Epithelial cell of proximal tubule (primary cell): ENCODE measurements at places on chromosomes 1 and 21. TPM values are rescaled to one million over a fixed set of nuclear protein-coding genes. Genes with fewer than 3 reads are reported as not detected.

GRCh38 chr1:231724041-231724440, 97.5 kb downstream of the DISC1 start:
- no peak for DNase-seq

Gene CCDC181
- total RNA-seq: 2.0 and 3.5 TPM in 2 replicates

GRCh38 chr1:154485106-154485505, 16.9 kb upstream of the TDRD10 start:
- no peak for DNase-seq

Gene WNT3A
- total RNA-seq: not detected in 2 replicates

DNA sequence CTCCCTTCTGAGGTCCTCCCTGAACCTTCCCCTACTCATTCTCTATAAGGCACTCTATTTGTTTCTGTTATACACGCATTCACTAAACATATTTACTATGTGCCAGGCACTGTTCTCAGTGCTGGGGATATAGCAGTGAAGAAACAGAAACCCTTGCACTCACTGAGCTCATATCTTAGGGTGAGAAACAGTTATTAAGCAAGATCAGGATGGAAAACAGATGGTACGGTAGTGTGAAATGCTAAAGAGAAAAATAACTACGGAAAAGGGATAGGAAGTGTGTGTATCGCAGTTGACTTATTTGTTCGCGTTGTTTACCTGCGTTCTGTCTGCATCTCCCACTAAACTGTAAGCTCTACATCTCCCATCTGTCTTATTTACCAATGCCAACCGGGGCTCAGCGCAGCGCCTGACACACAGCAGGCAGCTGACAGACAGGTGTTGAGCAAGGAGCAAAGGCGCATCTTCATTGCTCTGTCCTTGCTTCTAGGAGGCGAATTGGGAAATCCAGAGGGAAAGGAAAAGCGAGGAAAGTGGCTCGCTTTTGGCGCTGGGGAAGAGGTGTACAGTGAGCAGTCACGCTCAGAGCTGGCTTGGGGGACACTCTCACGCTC, 572 bp downstream of the CYB5RL start:
- no peak for DNase-seq

GRCh38 chr1:1135339-1136136, 19.6 kb upstream of the C1orf159 start:
- no peak for DNase-seq

GRCh38 chr21:25528515-25528914, 78.8 kb downstream of the MRPL39 start:
- peak; percentile 61 for DNase-seq

DNA sequence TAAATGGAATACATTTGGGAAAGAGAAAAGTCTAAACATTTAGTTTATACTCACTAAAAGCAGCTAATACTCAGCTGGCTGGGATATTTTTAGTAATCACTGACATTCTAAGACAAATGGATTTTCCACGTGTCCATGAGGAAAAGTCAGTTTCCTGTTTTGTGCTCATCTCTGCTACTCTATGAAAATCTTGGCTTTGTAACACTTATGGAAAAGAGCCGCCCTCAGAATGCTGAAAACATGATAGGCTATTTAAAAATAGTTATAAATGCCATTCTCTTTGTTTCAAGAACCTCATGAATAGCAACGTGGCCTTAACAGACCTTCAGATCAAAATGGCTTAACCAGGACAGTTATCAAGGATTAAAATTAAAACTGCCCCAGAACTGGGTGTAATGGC, 29.9 kb downstream of the MRAP start:
- no peak for DNase-seq

DNA sequence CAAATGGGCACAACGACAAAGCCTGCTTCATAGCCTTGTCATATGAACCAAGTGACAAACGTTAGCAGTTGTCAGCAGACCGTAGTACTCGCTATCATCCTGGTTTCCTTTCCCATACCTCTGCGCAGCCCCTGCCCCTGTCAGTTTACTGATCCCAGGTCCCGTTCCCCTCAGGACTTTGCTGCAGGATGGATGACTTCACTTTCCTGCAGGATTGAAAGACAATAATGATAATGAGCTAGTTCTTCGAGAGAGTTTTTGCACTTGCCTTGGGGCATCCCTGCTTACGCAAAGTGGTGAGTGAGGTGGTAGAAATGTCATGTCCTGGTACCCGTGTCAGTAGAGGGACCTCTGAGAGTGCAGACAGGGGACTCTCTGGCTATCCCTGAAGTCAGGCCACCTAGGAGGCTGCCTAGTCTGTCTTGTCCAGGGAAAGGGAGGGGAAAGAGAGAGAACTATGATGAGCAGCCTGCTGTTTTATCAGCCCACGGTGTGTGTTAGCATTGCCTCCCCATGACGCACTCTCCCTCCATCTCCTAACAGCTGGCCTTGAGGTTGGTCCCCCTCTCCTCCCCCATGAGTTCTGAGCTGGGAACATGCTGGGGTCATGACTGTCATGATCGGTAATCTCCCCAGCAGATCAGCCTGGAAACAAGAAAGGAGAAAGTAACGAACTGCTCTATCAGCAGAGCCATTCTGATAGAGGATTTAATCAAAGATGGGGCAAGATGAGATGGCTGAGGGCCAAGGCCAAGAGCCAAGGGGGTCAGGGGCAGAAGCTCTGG, 53.7 kb downstream of the ELK4 start:
- no peak for DNase-seq

DNA sequence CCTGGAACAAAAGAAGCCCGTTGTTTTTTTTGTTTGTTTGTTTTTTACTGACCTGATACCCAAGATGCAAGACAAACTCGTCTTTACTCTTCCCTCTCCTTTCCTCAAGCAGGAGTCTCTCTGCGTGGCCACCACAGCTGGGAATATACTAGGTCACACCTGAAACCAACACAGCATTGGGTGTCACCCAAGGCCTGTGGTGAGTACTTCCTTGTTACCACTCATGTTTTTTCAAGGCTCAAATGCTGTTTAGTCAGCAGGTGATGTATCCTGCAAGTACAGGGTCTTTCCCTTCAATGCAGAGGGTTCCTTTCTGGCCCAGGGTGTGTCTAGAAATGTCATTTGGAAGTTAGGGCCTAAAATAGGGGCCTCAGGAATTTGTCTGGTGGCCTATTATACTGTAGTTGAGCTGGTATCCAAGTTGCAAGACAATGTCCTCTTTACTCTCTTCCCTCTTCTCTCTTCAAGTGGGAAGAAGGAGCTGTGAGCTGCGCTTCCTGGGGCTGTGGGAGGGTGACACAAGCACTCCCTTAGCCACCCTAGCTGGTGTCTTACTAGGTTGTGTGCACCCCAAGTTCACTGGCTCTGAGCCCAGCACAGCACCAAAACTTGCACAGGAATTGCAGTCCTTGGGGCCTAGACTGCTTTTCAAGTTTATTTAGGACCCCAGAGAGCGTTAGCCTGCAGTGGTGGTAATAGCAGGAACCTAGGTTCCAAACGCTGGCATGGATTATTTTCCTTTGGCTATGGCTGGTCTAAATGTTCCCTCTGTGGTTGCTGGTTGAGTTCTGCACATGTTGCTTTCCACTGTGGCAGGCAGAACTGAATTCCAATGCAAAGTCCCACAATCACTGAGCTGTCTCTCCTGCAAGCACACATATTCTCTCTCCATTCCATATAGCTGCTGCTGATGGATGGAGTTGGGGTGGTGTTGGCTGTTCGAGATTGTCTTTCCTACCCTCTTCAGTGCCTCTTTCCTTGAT, 91.4 kb upstream of the LYPLAL1 start:
- no peak for DNase-seq

Gene ACOT11
- total RNA-seq: 0.86 and 1.3 TPM in 2 replicates

Gene APCS
- not detected in 2 replicates for total RNA-seq

- DNase-seq: no peak
Observed at GRCh38 chr1:231628207-231628876, 1.8 kb downstream of the DISC1 start.

DNA sequence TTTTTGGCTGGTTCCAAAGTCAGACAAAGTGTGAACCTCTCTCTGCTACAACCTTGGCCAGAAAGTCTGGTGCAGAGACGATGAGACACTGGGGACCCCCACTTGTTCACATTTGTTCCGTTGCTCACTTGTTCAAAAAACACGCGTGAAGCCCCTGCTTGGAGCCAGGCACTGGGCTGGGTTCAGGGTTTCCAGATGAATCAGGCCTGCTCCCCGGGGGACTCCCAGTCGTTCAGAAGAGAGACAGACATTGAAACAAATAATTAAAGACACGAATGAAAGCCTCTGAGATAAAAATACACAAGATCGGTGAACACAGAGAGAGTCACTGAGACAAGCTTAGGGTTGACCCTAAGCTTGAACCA, 101.5 kb upstream of the RUNX3 start:
- DNase-seq: no peak

- no peak for DNase-seq
Observed at GRCh38 chr1:187621951-187622350, 793.2 kb downstream of the PLA2G4A start.

DNA sequence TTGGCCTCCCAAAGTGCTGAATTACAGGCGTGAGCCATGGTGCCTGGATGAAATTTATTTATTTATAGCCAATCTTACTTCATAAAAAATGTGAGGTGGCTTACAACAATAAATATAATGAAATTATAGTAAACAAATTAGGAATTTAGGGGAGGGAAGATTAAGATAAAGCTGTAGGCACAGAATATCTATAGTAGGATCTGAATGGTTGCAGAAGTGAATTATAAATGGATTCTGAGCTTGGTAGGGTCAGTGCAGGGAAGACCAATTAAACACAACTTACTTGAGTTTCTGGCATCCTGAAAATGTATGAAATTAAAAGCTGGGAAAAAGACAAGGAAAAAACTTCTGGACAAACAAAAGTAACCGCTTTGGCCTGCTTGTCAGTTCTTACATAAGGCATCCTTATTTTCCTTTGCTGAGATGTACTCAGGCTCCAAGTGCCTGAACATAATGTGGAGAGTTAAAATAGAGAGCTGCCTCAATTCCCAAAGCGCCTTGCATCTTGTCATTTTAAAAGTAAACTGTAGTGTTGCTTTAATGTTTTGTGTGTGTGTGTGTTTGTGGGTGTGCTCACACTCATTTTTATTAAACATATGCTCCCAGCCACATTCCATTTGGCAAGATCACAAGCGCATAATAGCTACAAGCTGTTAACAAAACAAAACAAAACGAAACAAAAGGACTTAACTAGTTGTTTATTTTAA, 247.3 kb downstream of the S1PR1 start:
- DNase-seq: no peak

- no peak for DNase-seq
Observed at GRCh38 chr1:241532162-241532531, at the start of gene KMO. Gene KMO, plus strand, starts transcription at chr1:241532378. Its CDS starts 67 bp downstream, at chr1:241532445.

GRCh38 chr1:109935451-109935900, 24.8 kb downstream of the CSF1 start:
- no peak for DNase-seq

GRCh38 chr21:36330904-36331303, 10.9 kb downstream of the MORC3 start:
- DNase-seq: no peak

GRCh38 chr1:172670791-172671190, 11.9 kb downstream of the FASLG start:
- DNase-seq: no peak

DNA sequence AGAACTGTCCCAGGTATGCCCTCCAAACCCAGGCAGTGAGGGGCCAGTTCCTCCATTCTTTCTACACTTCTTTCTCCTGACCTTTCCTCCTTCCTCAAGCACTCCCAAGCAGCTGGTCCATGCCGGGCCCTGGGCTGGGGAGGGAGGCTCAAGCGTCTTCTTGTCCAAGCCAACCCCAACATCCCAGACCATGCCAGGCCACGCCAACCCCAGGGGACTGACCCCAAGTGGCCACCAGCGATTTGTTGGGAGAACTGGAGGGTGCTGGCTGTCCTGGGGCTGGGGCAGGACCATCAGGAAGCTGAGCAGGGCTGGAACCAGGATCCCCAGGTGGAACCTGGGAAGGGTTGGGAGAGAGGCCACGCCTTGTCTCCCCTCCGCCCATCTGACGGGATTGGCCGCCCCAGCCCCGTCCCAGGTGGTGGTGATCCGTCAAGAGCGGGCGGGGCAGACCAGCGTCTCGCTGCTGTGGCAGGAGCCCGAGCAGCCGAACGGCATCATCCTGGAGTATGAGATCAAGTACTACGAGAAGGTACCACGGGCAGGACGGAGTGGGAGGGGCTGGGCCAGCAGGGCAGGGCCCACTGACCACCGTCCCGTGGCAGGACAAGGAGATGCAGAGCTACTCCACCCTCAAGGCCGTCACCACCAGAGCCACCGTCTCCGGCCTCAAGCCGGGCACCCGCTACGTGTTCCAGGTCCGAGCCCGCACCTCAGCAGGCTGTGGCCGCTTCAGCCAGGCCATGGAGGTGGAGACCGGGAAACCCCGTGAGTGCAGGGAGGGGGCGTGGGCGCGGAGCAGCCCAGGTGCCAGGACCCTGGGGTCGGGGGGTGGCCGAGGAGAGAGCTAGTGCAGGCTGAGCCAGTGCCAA, 29.9 kb downstream of the EPHA8 start:
- DNase-seq: no peak

- DNase-seq: peak; percentile 23
Observed at GRCh38 chr1:151222130-151222529, 23.8 kb downstream of the PIP5K1A start.

DNA sequence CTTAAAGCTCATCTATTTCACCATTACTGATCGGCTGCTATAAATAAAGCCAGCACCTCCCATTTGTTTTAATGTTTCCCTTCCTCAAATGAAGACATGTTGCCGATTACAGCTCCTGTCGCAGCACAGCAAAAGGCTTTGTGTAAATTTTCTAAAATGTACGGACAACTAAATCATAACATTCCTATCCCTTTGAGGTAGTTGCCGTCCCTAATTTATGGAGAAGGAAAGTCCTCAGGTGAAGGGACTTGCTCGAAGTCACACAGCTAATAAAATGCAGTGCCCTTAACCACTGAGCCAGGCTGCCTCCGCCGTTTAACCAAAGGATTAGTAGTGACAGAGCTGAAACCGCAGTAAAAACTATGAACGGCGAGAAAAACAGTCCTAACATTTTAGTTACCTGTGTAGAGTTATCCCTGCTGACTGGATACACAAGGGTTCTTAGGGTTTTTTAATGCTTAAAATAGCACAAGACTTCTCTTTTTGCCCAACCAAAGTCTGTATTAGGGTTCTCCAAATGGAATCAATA, 871 bp downstream of the PINK1 start:
- no peak for DNase-seq

DNA sequence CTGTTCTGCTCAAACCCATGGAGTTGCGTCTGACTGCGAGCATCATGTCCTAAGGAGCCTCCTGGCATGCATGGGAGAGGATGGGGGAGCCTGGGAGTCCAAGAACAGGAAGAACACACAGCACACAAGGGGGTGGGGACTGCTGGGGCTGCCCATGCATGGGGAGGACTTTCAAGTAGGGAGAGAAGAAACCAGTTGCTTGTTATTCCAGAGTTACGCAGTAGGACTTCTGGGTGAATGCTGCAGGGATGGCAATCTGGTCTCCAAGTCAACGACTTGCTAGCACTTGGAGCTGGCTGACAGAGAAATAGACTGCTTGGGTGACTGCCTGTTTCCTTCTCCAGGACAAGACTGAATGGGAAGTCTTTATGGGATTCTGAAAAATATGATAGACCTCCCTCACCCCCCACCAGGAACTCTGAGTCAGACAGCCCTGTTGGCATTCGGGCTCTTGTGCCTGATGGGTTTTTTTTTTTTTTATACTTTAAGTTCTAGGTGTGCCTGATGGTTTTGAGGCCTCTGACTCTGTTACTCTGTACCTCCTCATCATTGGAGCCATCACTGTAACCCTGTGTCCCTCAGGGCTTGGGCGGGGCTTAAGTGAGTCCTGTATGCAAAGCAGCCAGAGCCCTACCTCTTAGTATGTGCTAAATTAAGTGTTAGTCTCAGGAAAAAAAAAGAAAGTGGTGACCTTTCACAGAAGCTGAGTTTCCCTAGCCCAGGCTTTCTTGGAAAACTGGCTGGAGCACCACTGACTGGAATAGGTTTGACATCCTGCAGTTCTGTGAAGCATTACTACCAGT, 30.3 kb downstream of the MAP3K21 start:
- no peak for DNase-seq

Gene ASAP3
- 5.1 and 11.5 TPM in 2 replicates for total RNA-seq

Gene ADARB1
- total RNA-seq: 2.2 and 3.9 TPM in 2 replicates
